Transverse colon (tissue), 4 donors: ENCODE measurements at places on chromosomes 2 and 18. TPM values are rescaled to one million over a fixed set of nuclear protein-coding genes. Genes with fewer than 3 reads are reported as not detected.

GRCh38 chr2:166960702-166961270, 72.5 kb downstream of the XIRP2 start:
- no peak for DNase-seq

GRCh38 chr2:160747501-160748170, 254.0 kb upstream of the RBMS1 start:
- no peak for DNase-seq

Gene APOB
- total RNA-seq: 0.75 TPM

GRCh38 chr18:49699303-49699702, 114.0 kb downstream of the ACAA2 start:
- no peak for DNase-seq
